IMR-90 (cell line): ENCODE measurements at places on chromosomes 7 and 10. TPM values are rescaled to one million over a fixed set of nuclear protein-coding genes. Genes with fewer than 3 reads are reported as not detected.

- no peak for DNase-seq
Measured at GRCh38 chr10:110168601-110169481, 38.6 kb upstream of the MXI1 start.

The SH2D4B gene
- total RNA-seq = not detected in 2 replicates

- no peak for DNase-seq
Measured at GRCh38 chr10:53846809-53847208, 954.2 kb downstream of the PCDH15 start.

GRCh38 chr10:124574456-124575070 is 112.9 kb downstream of the LHPP start:
- DNase-seq = no peak

DNA sequence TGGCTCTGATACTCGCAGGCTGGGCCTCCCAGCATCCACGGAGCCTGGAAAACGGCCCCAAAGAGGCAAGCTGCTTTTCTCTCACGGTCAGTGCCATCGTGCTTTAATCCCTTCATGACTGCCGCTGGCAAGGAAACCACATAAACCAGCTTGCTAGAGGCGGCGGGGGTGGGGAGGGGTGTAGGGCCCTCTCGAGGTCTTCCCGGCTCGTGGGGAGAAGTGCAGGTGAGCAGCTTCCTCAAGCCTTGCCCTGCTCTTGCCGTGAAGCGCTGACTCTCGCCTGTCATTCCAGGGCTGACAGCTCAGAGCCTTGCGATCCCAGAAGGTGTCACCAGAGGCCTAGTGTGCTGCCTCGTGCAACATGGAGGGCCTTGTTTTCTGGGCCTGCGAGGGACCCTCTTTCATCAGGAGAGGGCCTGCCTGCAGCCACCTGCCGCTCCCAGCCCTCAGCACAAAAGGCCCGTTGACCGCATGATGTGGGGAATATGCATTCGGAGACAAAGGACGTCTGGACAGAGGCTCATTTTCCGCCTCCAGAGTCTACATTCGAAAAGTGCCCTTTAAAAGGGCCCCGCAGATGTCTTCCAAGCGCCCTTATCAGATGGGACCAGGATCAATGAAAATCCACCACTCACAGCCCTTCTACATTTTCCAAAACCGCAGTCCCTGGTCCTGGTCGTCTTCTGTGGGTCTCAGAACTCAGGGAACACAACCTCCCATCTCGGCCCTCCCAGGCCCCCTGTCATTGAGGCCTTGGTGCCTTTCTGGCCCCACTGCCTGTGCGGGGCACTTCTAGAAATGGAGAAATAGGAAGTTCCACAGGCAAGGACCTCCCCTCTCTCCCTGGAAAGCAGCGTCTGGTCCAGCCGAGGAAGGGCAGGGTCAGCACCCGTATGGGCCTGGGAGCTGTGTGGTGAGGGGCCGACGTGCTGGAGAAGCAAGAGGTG is 58.7 kb downstream of the ZRANB1 start:
- peak; percentile 57 for DNase-seq
